NB4 (cell line): ENCODE measurements at places on chromosomes 12 and 14.

DNA sequence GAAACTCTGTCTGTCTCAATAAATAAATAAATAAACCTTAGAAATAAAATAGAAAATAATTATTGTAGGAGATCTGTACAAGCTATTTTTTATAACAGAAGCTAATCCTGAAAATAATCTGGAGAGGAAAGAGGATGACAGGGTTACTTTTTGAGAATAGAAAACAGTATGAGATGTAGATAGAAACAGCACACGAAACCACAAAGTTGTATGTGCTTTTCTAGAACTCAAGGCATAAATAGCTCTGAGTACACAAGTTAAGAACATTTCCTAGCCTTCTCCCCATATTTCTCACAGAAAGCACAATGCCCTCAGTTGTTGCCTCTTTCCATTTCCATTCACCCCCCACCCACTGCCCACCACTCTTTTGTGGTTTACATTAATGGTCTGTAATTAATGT, 35.7 kb downstream of the SLC38A4 start:
- no peak for DNase-seq

DNA sequence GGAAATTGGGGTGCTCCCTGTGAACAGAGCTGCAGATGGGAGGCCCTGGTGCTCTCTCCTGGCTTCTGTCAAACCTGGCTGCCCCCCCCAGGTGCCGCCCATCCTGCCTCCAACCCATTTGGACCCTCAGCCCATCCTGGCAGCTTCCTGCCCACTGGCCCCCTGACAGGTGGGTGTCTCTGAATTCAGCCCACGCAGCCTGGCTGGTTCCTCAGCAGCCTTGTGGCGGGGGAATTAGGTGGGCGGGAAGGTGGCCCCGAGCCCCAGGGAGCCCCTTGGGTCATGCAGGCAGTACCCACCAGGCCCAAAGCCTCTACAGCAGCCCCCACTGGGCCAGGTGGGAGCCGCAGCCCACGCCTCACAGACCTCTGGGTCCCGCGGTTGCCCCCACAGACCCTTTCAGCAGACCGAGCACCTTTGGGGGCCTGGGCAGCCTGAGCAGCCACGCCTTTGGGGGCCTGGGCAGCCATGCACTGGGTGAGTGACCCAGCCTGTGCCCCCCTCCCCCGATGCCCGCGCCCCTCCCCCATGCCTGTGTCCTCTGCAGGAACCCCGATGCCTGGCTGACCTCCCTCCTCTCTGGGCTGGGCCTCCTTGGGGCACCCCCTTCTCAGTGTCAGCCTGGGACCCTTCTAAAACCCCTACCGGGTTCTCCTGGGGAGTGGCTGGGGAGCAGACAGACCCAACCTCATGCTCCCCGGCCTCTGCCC, 28.9 kb downstream of the LRCOL1 start:
- no peak for DNase-seq

GRCh38 chr12:110688446-110689280, at the start of gene HVCN1:
Gene HVCN1 (minus strand): TSS chr12:110689115. CDS start chr12:110683245, 5,870 bp downstream.
- DNase-seq, result no peak

- no peak for DNase-seq
Observed at GRCh38 chr12:42270596-42270995, 32.5 kb upstream of the YAF2 start.

DNA sequence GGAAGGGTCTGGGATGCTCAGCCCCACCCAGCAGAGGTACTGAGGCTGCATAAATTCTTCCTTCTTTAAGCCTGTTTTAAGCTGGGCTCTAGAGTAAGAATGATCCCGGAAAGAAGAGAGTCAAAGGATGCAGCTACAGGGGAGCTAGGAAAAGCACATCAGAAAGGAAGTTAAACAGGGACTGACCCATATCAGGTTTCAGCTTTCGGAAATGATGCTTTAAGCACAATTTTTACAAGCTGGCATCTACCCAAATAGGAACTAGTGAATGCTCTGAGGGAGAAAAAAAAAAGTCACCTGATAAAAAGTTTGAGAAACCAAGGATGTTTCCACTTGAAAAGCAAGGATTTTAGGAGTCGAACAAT, 22.0 kb downstream of the TSPAN8 start:
- DNase-seq, result no peak

DNA sequence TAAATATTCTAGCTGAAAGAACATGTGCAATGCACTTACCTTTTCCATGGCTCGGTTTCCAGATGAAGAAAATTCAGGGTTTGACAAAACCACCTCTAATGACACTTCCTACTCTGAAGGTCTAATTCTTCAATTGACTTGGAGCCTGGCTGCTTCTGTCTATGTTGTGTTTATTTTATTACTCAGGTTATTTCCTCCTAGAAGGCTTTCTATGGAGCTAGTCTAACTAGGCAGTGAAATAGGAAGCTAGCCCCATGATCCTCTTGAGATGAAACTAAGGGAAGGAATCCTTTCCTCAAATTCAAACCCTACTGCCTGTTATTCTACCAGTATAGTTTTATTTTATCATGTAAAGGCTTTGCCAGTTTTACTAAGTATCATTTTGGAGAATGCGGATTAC, 20.9 kb upstream of the IFNG-AS1 start:
- no peak for DNase-seq

DNA sequence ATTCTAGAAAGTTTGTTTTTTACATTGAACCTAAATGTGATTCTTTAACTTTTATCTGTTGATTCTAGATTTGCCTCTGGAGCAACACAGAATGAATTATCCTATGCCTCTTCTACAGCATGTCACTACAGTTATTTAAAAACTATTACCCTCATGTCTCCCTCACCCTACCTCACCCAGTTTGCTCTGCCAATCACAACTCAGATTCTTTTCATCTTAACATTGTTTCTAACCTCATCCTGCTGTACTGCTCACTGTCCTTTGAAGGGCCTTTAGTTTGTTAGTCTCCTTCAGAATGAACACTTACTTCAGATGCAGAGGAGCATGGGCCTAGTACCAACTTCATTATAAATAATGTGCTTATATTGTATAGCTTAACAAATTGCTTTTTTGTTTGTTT, 21.5 kb downstream of the YLPM1 start:
- DNase-seq, result no peak

GRCh38 chr12:1502379-1502720, 92.0 kb downstream of the FBXL14 start:
- no peak for DNase-seq

- DNase-seq, result no peak
Observed at GRCh38 chr14:99047441-99048031, 224.5 kb downstream of the BCL11B start.

GRCh38 chr14:40252817-40253447, 820.7 kb upstream of the FBXO33 start:
- no peak for DNase-seq

DNA sequence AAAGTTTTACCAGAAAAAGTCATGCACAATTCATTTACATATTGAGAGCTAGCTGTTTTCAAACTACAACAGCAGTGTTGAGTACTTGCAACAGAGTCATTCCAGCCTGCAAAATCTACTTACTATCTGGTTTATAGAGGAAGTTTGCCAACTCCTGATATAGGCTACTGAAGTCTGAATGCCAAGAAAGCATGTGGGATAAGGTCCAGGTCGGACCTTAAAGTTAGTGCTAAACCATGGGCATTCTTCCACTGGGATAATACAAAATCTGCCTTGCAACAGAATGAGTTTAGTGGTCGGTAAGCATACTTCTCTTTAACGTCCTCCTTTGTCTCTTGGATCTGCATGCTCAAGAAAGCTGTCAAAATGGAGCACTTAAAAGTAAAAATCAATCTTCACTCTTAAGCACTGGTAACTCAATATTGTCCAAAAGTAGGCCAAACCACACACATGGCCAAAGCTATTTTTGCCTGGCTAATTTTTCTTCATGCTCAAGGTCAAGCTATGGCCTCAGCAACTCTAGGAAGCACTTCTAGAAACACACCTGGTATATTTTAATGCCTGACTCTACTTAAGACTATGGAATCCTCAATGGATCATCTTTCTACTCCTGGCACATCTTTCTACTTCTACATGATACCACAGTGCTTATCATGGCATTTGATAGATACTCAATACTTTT, 364.9 kb upstream of the KITLG start:
- DNase-seq, result no peak

GRCh38 chr12:91805031-91805430, 340.6 kb downstream of the BTG1 start:
- no peak for DNase-seq

GRCh38 chr14:41986700-41987099, 380.0 kb downstream of the LRFN5 start:
- DNase-seq, result no peak

DNA sequence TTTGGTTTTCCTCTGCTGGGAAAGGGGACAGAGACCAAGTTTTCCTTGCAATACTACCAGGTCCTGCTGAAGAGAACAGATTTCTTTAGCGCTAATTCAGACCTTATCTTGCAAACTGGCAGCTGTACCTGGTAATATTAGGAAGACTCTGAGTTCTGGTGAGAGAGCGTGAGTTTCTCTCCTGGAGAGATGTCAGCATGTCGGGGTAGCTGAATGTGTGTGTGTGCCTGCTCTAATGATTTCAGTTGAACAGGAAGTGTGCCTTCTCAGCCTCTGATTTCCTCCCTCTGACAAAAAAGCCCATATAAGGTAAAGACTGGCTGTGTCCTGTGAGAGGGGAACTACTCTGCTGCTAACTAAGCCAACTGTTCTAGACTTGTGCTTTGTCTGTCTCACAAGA, 10.3 kb upstream of the ERP27 start:
- DNase-seq, result peak; percentile 92

DNA sequence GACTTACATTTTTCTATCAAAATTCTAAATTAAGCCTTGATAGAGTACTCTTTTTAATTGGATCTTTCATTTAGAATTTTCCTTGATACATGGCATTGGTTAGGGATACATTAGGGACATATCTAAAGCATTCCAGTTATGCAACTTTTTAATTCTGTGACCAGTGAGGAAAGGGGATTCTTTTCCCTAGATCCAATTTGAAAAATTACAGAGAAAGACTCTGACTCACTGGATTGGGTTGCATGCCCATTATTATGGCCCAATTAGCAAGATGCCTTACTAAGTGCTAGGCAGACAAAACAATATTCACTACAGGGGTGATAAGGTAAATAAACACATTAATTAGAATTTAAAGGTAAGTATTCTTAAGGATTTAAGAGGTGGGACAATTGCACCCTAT, 5.2 kb upstream of the RAD52 start:
- no peak for DNase-seq

- DNase-seq, result peak; percentile 20
Observed at GRCh38 chr14:67933266-67933665, 113.7 kb downstream of the RAD51B start.

- peak; percentile 94 for DNase-seq
Observed at GRCh38 chr12:118398940-118399339, 22.6 kb downstream of the SUDS3 start.

DNA sequence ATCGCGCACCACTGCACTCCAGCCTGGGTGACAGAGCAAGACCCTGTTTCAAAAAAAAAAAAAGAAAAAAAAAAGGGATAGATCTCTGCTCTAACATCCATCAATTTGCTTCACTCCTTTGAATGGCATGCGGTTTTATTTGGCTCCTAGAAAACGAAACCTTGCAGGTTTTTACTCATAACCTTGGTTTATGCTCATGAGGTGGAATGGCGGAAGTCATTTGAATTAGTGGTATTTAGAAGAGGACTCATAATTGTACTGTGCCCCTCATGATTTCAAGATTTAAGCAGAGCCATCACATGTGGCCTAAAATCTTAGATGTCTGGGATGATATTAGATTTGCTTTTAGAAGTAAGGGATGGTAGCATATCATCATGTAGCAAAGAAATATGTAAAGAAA, 29.4 kb downstream of the RBMS2 start:
- no peak for DNase-seq

DNA sequence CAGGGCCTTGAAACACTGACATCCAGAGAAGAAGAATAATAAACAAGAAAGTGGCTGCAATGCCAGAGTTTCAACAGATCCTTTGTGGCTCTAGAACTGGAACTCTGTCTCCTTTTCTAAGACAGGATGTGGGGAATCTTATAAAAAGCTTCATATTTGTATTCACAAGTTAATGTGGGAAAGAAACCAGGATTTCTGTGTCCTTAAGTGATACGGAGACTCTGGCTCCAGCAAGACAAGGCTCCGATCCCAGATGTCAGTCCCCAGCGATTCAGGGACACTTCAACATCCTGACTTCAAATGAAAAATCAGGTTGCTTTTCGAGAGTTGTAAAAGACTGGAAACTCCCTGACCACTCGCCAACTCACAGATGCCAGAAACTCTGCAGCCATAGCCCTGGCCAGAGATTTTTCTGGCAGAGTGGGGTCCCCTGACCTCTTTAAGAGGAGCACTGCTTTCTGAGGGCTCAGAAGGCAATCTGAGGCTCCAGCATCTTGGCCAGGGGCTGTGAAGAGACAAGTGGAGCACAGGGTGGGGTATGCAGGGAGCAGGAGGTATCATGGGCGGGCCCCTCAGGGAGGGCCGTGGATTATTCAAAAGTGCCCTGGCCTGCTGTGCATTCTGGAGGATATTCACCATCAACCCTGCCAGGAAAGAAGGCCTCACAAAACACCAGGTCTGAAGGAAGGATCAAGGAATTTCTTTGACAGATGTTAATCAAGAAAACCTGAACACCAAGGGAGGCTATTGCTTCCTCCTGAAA, 53.3 kb downstream of the TMX1 start:
- no peak for DNase-seq
